Activated CD4-positive, alpha-beta memory T cell treated with anti-CD3 and anti-CD28 coated beads, Interleukin-2, amount 10 ng/mL, durations not matched to agents 7 days and 5 days (primary cell): ENCODE measurements at places on chromosomes 2 and 18.
A peak's percentile ranks its signal among the peaks of the same experiment; 100 is the strongest.

GRCh38 chr2:40914666-40915065 lies 462.8 kb upstream of the SLC8A1 start:
- H3K36me3 ChIP-seq = no peaks in the 10 kb centered on the region
- no peaks in the 10 kb centered on the region for H3K4me1 ChIP-seq
- no peak for DNase-seq
- H3K27ac ChIP-seq = no peak overlapping the region

GRCh38 chr2:63503818-63504217 lies 84.5 kb downstream of the WDPCP start:
- H3K27me3 ChIP-seq = no peaks in the 10 kb centered on the region
- no peak for DNase-seq
- H3K27ac ChIP-seq = no peak overlapping the region
- no peak overlapping the region for H3K4me3 ChIP-seq
- peaks cover 6% of the 10 kb centered on the region for H3K4me1 ChIP-seq
- no peaks in the 10 kb centered on the region for H3K36me3 ChIP-seq

GRCh38 chr2:240584486-240585031 lies 2.0 kb upstream of the CAPN10 start:
- peaks cover 67% of the 10 kb centered on the region for H3K4me1 ChIP-seq
- no peaks in the 10 kb centered on the region for H3K27me3 ChIP-seq
- H3K36me3 ChIP-seq = peaks cover 34% of the 10 kb centered on the region

GRCh38 chr18:63409301-63409700 lies 13.0 kb downstream of the VPS4B start:
- peak overlapping the region; percentile 82 for H3K27ac ChIP-seq
- peaks cover 66% of the 10 kb centered on the region for H3K4me1 ChIP-seq
- no peaks in the 10 kb centered on the region for H3K27me3 ChIP-seq

- H3K27ac ChIP-seq = no peak overlapping the region
- H3K4me1 ChIP-seq = peaks cover 18% of the 10 kb centered on the region
- peaks cover 2% of the 10 kb centered on the region for H3K27me3 ChIP-seq
- H3K36me3 ChIP-seq = no peaks in the 10 kb centered on the region
These were observed 5.1 kb upstream of the DGUOK start for GRCh38 chr2:73921581-73921980.
